ENCODE measurements at places on chromosomes 11 and 22.

GRCh38 chr22:32469799-32470212 is 4.8 kb upstream of the FBXO7 start:
- DNase-seq = no peak

GRCh38 chr11:118263695-118264568 is at the start of gene MPZL2:
MPZL2 (minus strand) TSS chr11:118264297; CDS start chr11:118264153, 144 bp downstream.
- peak; percentile 38 for DNase-seq

DNA sequence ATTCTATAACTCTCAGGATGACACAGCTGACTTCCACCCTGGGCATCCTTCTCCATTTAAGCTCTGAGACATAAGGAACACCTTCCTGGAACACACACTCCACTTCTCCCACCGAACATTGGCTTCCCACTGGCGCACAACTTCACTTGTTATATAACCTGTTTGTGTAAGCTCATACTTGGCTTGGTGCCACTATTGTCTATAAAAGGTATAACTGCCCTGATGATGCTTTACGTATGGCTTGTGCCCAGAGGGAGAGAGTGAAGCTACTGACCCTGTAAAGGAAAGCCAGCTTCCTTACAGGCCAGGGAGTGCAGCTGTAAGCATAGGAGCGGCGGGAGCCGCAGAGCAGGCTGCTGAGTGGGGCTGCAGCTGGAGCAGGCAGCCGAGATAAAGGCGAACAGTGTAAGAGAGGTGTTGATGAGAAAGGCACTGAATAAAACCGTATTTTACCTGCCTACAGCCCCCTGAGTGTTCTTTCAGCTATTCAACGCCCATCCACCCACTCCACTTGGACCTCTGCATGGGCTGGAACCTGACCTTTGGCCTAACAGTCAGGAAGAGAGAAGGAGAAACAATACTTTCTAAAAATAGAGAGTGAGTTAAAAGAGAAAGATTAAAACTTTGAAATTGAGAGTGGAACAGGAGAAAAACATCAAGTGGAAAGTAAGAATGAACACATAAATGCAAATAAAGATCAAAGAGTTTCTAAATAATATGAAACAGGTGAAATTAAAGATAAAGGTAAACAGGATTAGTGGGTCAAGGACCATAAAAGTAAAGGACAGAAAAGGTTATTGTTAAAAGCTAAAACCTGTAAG is 252.1 kb upstream of the ARHGAP42 start:
- DNase-seq = no peak

DNA sequence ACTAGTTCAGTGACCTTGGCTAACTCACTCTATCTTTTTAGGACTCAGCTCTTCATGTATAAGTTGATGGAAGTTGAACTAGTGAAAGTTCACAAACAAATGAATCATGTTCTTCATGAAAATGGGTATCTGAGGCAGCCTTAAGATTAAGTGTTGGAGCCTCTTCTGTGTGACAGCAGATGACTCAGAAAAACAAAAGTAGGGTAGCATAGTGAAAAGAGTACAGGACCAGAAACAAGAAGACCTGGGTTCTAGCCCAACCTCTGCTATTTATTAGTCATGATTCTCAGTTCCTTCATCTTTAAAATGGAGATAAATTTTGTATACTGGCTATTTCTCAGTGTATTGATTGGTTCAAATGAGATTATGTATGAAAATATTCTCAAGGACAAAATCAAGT is 60.2 kb downstream of the USP35 start:
- DNase-seq = no peak

- no peak for DNase-seq
These were observed 10.3 kb downstream of the SEC14L4 start for GRCh38 chr22:30495041-30495784.

GRCh38 chr22:42442748-42443147 is 10.5 kb upstream of the NFAM1 start:
- no peak for DNase-seq

DNA sequence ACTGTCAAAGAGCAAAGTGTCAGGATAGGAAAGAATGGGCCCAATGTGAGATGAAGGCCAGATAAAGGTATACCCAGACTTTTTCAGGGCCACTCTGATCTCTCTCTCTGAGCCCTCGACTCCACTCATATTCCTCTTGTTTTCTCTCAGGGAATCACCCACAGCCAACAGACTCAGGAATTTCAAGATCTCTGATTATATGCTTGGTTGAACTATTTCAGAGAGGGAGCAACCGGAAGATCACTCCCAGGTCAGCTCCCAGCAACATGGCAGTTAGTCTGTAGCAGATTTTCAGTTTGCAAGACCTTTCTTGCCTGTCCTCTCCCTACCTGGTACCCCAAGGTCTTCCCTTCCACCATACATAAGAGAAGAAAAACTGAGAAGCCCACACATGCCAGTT is 102.5 kb downstream of the C11orf58 start:
- no peak for DNase-seq

DNA sequence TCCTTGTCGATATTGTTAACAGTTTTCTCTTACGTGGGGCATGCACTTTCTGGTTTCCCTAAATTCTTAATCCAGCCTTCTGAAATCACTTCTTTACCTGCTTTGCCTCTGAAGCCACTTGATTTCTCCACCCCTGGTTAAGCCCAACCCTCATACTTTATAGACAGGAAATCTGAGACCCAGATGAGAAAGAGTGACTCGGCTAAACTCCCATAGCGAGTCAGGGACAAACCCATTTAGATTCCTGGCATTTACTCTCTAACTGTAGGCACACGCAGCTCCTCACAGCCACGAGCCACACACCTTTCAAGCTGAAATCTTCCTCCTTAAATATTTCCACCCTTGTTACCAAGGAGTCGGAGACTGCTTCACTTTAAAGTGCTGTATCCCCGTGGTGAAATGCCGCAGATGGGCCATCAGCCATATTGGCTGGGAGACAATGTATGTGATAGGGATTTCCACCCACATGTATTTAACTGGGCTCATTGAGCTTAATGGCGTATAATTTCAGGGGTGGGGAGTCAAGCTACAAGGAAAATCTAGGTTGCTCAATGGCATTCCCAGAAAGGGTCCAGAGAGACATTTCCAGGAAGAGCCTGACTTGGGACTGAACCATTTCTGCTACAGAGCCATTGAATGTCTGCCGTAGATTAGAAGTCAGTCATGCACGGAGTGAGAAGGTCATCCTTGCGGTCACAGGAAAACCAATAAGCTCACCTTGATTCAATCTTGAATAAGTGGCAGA is 49.9 kb upstream of the GRK3 start:
- DNase-seq = no peak

- DNase-seq = no peak
These were observed 15.9 kb downstream of the MRGPRG start for GRCh38 chr11:3202759-3203158.

- no peak for DNase-seq
These were observed 14.5 kb downstream of the MAP6 start for GRCh38 chr11:75654314-75654713.

- DNase-seq = no peak
These were observed 269.6 kb downstream of the LRRC4C start for GRCh38 chr11:41189701-41190436.
